Testis (tissue), 5 donors: ENCODE measurements at places on chromosomes 7 and 10. TPM values are rescaled to one million over a fixed set of nuclear protein-coding genes. Genes with fewer than 3 reads are reported as not detected.

HOXA11 gene
- total RNA-seq: 0.25 TPM

DNA sequence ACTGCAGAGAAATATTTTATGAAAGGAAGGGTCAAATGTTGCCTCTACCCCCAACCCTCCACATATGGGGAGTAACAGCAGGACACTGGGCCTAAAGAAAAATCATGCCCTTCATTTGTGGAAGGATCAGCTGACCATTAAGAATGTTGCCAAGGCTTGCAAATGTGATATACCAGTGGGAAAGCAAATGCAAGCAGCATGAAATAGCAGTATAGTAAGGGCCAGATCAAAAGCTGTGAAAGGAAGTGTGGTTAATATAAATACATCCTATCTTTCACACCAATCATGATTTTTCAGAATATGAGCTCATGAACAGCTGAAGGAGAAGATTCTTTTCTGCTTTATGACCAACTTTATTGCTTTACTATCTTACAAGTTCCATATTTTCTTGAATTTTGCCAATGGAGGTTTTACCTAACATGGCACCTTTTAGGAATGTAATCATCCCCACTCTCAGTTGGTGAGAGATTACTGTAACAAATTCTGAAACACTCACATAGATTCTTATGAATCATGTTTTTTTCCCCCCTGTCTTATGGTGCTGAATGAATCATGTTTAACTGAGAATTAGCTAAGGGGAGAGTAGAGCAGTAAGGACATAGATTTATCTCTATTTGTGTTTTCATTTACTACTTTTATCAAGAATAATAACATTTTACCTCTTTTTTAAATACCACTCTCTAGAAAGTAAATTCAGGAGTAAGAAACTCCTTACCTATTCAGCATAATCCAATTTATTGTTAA, 12.1 kb upstream of the ATAD1 start:
- DNase-seq: no peak

CDH23 gene
- total RNA-seq: 125 TPM

DNA sequence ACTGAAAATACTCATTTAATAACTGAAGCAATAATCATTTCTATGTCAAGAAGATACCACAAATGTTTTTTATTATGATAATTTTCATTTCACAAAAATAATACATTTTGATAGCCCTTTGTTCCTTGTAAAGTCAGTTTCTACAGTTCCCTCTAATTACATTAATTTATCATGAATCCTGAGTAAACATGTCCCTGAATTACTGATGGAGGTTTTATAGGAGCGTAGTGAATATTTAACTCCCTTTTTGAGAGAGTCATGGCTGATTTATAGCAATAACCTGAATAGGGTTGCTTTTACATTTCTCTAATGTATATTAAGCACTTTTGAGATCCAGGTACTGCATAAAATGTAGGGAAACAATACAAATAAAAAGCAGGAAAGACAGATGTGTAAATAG, 216.0 kb upstream of the DKK1 start:
- DNase-seq: no peak

TEX47 gene
- 8.9 TPM for total RNA-seq

- DNase-seq: no peak
Observed at GRCh38 chr7:39827571-39827970, 122.5 kb upstream of the CDK13 start.

DNA sequence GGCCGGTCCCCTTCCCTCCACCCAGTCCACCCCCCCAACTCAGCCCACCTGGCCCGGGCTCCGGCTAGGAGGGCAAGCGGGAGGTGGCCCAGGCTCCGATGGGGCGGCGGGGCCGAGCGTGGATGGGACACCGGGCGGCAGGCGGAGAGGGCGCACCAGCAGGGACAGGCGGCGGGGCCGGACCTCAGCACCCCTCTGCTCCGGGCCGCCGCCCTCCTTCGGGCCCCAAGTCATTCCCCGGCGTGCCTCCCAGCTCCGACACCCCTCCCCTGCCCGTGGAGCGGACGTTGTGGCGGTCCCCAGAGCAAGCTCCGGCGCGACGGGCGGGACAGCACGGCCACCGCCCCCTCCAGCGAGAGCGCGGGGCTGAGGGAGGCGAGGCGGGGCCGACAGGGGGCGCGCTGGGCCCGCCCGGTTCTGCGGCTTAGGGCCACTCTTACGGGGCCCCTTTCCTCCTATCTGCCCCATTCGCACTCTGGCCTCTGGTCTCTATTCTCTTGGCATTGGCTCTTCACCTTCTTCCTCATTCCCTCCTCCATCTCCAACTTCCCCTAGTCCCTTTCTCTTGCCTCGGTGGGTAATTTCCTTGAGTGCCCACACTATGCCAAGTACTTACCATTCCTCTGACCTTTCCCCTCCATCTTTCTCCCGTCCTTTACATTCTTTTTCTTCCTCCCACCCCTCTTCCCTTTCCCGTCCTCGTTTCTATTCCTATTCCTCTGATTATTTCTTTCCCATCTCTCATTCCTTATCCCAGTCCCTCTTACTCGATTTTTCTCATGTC, 701 bp upstream of the GBX1 start:
- DNase-seq: peak; percentile 35

DNA sequence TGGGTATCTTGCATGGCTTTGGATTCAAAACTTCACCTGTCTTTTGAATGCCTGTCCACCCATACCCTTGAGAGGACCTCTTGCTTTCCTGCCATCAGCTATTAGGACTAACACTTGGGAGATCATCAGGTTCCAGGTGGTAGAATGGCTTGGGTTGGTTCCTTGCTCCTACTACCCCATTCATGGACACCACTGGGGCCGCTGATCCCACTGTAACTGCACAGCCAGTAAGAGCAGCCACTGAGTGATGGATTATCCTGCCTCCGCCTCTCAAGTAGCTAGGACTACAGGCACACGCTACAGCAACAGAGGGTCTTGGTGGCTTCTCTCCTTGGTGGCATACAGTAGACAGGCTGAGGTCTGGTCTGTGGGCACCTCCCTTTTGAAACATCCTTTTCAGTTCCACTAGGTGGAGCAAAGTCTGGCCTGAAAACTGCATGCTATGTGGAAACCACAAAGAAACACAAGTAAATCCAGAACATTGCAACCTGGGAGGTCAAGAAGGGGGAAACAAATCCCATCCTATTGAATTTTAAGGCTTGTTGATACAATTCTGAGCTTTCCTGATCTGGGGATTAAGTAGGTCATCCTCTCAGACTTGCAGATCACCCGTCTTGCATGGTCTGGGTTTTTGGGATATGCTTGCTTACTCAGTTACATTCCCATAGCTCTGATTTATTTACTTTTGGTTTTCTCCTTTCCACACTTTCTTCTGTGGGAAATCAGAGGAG, 9.4 kb downstream of the WBP1L start:
- peak; percentile 53 for DNase-seq

DNA sequence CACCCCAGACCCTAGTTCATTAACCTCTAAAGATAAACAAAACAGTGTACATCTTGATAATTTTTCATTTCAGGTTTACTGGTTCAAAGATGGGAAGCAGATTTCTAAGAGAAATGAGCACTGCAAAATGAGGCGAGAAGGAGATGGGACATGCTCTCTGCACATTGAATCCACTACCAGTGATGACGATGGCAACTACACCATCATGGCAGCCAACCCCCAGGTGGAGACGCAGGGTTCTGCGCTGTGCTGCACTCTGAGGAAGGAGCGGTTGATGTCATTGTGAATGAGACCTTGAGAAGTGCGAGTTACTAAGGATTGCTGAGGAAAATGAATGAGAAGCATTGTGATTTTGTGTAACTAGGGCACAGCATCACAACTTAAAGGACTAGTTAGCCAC, 37.6 kb downstream of the ATOH7 start:
- DNase-seq: no peak

DNA sequence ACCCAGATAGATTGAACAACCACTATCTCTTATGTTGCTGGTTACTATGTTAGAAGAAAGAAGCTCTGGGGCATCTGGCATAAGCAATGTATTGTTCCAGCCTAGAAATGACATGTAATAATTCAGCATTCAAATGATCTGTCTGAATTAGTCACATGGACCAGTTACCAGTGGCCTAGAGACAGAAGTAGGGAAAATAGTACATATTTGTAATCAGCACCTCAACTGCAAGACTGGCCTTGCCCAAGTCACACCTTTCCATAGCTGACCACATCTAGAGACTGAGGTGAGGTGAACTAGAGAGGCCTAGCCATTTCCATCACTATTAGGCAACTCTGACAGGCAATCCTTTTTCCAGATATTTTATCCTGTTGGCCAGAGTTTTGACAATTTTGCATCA, 315.6 kb upstream of the KCND2 start:
- no peak for DNase-seq

RNF32 gene
- total RNA-seq: 45.7 TPM

- DNase-seq: peak; percentile 44
Observed at GRCh38 chr10:86664341-86665217, 3.7 kb upstream of the LDB3 start.
